ENCODE measurements at places on chromosomes 16 and 17.
A peak's percentile ranks its signal among the peaks of the same experiment; 100 is the strongest.

GRCh38 chr17:34578656-34579016 lies 746 bp upstream of the TMEM132E start:
- no peak for DNase-seq

GRCh38 chr16:89924925-89925307 lies 1.8 kb downstream of the TUBB3 start:
- DNase-seq = no peak

DNA sequence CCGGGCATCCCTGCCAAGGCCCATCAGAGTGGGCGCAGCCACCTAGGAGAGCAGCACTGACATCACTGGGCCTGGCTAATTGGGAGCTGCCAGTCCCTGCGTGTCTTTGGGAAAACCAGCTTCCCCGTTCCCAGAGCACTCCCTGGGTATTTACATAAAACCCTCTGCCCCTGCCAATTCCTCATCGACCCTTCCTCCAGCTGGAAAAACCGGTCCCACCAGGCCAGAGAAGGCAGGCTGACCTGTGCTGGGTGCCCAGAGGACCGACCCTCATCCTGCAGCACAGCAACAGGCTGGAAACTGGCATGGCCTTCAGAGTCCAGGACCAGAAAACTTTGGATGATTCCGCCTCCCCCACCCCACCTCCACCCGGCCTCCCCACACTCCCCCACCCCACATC lies 8.2 kb upstream of the FOXN1 start:
- no peak for DNase-seq

- no peak for DNase-seq
Observed at GRCh38 chr17:57940653-57941329, 14.4 kb downstream of the CUEDC1 start.

GRCh38 chr17:78648293-78648692 lies 71.1 kb upstream of the DNAH17 start:
- no peak for DNase-seq

- DNase-seq = no peak
Observed at GRCh38 chr16:35184356-35184870, 1725.0 kb downstream of the TP53TG3F start.

GRCh38 chr16:53703590-53704444 lies at the start of the genes FTO and RPGRIP1L:
Gene FTO, plus strand, starts transcription at chr16:53704156.
Gene RPGRIP1L, minus strand, starts transcription at chr16:53703859. Its CDS starts 3,136 bp downstream, at chr16:53700723.
- peak; percentile 81 for DNase-seq

GRCh38 chr16:66891797-66892196 lies 11.5 kb downstream of the PDP2 start:
- DNase-seq = no peak

DNA sequence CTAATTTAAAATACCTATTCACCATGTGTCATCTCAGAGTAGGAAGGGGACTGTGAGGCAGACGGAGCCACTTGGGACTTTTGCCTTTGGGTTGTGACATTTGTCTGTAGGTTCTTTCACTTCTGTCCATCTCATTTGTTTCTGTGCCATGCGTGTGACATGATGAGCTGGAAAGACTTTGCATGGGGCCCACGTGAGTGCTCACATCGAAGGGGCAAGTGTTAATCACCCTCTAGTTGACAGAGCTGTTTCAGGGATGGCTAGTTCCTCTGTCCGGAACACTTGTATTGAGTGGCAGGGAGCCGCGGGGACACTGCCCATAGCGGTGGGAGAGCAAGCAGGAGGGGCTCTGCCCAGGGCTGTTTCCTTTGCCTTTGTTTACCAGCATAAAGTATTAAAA lies 112.0 kb downstream of the RPTOR start:
- no peak for DNase-seq

DNA sequence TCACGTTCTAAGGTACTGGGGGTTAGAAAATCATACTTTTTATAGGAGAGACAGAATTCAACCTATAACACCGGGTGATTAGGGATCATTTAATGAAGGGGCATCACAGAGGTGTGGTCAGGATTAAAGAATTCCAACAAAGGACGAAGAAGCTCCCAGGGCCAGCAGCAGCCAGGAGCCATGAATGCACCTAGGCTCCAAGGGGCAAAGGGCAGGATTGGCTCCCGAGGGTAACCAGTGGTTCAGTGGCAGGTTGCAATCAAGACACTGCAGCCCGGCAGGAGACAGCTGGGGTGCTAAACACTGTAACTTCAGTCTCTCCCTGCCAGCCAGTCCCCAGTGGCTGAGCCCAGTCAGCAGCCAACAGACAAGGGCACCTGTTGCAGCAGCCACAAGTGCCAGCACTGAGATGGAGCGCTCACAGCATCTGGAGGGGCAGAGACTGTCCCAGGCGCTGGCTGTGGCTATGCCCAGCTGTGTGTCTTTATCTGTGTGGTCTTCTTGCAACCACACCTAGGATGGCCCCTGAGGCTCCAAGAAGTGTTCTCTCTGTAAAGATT lies 23.9 kb downstream of the DHRS7C start:
- no peak for DNase-seq

GRCh38 chr17:43736389-43736788 lies 22.2 kb downstream of the SOST start:
- DNase-seq = no peak

- DNase-seq = no peak
Observed at GRCh38 chr17:5122586-5123342, 6.9 kb downstream of the USP6 start.

DNA sequence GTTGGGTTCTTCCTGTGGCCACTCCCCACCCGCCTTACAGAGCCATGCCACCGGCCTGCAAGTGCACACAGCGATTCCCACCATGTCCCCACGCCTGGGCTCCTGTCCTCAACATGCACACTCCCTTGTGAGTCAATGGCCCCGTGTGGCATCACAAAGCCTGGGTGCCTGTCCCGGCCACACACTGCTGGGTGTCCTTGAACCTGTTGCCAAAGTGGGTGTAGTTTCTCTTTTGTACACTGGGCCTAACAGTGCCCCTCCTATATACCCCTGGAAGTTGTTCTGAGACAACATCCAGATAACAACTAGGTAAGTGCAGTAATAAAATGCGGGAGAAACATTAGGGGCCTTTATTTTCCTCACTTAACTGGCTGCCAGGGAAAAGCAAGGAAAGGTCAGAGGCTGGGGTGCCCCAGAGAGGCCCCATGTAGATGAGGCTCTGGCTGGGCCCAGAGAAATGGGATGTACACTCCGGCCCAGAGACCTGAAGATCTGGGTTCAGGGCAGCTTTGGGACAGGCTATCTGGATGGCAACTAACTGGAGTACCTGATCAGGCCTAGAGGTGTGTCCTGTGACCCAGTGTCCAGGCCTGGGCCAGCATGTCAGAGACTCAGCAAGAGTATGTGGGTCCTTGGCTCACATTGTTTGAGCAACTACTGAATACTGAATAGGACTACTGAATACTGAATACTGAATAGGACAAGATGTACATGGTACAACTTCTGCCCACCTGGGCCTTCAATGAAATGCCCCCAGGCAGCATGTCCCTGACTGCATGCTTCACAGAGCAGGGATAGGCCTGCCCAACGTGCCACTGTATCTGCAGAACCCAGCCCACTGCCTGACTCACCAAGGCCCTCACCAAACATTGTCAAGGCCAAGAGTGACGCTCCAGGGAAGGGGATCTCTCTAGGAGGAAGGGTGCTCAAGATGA lies 8.3 kb downstream of the ABCC3 start:
- no peak for DNase-seq

DNA sequence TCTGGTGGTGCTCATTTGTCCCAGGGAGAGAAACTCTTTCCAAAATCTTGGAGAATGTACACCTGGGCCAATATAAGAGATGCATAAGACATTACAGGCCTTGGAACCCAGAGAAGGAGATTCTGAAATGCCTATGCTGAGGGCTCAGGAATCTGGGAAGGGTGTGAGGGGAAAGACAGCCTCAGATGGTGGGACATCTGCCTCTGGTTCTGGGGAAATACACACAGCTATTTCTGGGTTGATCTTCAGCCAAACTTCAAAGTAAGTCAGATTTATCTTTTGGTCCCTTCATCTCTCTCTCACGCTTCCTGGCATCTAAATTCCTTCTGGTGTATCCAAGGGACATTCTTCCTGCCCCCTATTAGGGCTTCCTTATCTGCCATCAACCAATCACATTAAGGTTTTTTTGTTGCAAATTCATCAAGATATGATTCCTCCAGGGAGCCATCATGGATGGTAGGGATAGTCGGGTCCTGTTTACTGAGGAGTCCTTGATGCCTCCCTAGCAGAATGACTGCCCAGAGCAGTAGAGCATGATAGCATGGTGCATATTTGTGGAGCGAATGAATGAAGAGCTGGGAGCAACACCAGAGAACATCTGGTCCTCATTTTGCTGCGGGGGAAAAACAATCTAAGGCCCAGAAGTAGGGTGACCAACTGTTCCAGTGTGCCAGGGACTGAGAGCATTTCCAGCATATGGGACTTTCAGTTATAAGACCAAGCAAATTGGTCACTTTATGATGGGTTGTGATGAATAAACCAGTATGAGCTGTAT lies 35.7 kb upstream of the DYNLL2 start:
- no peak for DNase-seq

- no peak for DNase-seq
Observed at GRCh38 chr17:57455063-57455914, 199.0 kb downstream of the MSI2 start.

DNA sequence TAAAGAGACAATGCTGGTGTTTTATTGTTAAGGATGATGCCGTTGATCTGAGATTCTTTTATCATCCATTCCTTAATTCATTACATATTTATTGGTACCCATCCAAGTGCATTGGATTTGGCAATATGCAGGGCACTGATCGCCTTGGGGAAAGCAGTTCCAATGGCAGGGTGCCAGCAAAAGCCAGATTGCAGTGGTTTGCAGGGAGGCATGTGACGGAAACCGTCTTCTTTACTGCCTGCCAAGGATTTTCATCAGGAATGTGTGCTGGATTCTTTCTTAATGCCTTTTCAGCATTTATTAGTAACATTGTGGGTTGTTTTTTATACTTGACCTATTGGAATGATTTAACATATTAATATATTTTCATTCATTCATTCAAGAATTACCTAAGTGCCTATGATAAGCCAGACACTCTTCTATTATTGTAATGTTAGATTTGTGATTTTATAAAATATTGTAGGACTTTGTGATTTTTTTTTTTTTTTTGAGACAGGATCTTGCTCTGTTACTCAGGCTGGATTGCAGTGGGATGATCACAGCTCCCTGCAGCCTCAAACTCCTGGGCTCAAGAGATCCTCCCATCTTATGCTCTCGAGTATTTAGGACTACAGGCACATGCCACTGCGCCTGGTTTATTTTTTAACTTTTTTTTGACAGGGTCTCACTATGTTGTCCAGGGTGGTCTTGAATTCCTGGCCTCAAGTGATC lies 93.4 kb upstream of the TNRC6A start:
- DNase-seq = no peak

DNA sequence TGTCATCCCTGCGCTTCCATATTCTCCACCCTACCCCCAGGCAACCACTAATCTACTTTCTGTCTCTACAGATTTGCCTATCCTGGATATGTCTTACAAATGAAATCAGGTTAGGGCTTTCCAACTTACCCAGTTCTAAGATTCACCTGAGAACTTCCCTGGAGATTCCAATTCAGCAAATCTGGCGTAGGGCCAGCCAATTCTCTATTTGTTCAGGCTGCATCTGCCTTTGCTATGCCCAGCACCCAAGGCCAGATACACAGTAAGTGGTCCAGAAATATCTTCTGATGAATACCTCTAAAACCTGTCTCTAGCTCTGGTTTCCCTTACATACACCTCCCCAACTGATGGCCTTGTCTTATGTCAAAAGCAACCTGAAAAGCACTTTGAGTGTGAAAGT lies 10.4 kb upstream of the CTCF start:
- DNase-seq = no peak

GRCh38 chr16:57539072-57539796 lies 2.9 kb upstream of the CCDC102A start:
- DNase-seq = no peak

DNA sequence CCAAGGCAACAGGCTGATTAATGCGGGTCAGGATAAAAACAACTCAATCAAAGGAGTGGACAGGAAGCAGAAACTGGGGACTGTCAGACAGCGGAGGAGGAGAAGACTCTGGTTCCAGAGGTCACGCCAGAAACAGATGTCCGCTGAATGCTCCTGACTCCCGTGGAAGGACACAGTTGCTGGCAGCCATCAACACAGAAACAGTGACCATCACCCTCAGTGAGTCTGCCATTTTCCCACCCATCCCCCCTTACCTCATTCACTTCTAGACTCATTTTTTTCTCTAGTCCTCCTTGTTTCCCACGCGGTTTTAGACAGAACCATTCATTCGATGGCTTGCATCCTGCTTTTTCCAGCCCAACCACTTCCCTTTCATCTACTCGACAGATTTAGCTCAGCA lies 40.9 kb downstream of the DHRS7C start:
- DNase-seq = no peak

DNA sequence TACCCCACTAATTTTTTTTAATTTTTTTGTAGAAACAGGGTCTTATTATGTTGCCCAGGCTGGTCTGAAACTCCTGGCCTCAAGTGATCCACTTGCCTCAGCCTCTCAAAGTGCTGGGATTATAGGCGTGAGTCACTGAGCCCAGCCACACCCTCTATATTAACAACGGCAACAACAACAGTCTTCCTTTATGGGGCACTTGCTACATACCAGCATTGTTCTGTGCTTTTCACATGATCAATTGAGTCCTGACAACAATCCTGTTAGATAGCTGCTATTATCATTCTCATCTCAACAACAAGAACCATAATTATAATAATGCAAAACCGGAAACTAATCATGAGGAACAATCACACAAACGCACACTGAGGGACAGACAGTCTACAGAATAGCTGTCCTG lies 12.6 kb upstream of the ARL5C start:
- DNase-seq = no peak

GRCh38 chr17:81543339-81543675 lies 8.8 kb downstream of the FAAP100 start:
- DNase-seq = no peak

DNA sequence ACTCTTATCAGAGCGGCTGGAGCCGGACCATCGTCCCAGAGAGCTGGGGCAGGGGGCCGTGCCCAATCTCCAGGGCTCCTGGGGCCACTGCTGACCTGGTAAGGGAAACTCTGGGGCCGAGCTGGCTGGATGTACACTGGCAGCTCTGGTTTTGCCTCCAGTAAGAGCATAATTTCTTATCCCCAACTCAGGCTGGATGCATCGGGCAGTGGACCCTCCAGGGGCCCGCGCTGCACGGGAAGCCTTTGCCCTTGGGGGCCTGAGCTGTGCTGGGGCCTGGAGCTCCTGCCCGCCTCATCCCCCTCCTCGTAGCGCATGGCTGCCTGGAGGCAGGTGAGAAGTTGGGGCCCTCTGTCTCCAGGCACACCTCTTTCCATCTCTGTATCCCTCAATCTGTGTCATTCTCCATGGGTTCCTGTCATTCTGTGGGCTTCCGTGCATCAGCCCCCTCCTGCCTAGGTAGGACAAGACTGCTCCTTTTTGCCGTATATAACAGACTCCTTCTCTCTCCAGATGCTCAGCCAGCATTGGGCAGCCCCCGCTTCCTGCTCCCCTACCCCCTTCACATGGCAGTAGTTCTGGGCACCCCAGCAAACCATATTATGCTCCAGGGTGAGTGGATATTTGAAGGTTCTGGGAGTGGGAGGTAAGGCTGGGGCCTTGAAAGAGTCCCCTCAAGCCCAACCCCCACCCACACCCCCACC lies 9.4 kb upstream of the TMEM88 start:
- DNase-seq = no peak

GRCh38 chr17:73255671-73256181 lies 6.0 kb downstream of the CPSF4L start:
- DNase-seq = no peak

Measured in esophagus squamous epithelium (tissue), 5 donors.